ENCODE measurements at places on chromosomes 7 and 10. TPM values are rescaled to one million over a fixed set of nuclear protein-coding genes. Genes with fewer than 3 reads are reported as not detected.

GRCh38 chr10:5665373-5666007 is 905 bp downstream of the ASB13 start:
- ATAC-seq, result no peak

- no peak for ATAC-seq
Observed at GRCh38 chr7:26413007-26413691, 121.5 kb downstream of the SNX10 start.

GRCh38 chr10:110682348-110682747 is 38.2 kb downstream of the RBM20 start:
- no peak for ATAC-seq

- no peak for ATAC-seq
Observed at GRCh38 chr10:21057436-21057835, 160.3 kb upstream of the NEBL start.

DNA sequence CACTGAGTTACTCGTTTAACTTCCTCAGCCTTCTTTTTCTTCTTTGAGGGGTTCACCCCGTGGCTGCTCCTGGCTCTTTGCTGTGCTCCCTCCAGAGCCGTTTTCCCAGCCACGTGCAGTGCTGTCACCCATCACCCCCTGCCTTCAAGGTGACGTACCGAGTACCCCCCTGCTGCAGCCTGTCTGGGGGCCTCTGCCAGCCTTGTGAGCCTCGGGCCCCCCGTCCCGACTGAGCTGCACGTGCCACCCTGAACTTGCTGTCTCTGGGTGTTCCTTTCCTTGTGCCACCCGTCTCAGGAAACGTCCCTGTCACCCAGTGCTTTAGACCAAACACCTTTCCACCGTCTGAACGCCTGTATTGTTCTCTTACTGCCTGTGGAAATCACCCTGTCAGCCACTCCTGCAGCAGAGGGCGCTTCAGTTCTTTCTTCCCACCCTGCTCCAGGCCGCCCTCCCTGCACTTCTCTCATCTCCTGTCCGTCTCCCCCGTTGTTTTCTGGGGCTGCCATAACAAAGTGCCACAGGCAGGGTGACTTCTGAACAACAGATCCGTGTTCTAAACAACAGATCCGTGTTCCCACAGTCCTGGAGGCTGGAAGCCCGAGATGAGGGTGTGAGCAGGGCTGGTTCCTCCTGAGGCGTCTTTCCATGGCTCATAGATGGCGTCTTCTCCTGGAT is 44.6 kb downstream of the WDR37 start:
- no peak for ATAC-seq

The CYP2E1 gene
- total RNA-seq, result 0.22 TPM

The WEE2 gene
- not detected for total RNA-seq

DNA sequence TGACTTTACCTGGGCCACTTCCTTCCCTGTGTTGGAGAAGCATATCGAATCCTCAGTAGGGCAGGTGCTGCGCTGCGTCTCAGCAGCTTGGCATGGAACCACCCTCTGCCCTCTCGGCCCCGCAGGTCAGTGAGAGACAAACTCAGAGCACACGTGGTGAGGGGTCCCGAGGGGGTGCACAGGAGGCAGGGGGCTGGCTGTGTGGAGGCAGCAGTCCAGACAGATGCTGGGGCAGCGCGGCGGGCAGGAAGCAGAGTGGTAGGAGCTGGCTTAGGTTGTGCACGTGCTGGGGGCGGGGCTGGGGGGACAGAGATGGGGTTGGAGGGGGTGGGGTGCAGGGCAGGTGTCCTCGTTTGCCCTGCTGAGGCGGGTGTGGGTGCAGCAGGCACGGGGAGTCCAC is 33.1 kb downstream of the NUB1 start:
- no peak for ATAC-seq

DNA sequence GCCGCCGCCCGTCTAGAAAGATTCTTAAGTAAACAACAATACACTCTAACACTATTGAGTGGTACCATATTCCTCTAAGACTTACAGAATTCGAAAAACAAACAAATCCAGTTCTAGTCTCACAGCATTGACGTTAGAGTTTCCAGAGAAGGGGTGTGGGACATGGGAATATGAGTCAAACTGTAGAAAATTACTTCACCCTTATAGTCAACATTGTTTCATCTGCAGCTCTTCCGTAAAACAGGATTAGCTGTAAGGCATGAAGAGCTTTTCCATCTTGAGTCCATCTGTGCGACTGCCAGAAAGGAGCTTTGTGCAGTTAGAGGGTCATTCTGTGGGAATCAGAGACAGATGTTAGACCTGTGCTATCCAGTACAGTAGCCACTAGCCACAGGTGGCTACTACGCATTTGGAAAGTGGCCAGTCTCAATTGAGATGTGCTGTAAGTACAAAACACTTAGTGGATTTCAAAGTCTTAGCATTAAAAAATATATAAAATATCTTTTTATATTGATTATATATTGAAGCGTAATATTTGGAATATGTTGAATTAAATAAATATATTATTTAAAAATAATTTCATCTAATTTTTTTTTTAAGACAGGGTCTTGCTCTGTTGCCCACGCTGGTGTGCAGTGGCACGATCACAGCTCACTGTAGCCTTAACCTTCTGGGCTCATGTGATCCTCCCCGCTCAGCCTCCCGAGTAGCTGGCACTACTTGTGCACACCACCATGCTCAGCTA is 79.8 kb upstream of the MPP7 start:
- ATAC-seq, result no peak

GRCh38 chr7:150968734-150969372 is 9.3 kb downstream of the KCNH2 start:
- no peak for ATAC-seq

The NPFFR1 gene
- not detected for total RNA-seq

The FAM131B gene
- 0.84 TPM for total RNA-seq

- ATAC-seq, result no peak
Observed at GRCh38 chr7:90738249-90738648, 142.1 kb downstream of the CDK14 start.

The IQUB gene
- total RNA-seq, result 8.1 TPM

GRCh38 chr10:18607503-18608378 is 43.6 kb downstream of the NSUN6 start:
- ATAC-seq, result no peak

The OR2A1 gene
- total RNA-seq, result not detected

- no peak for ATAC-seq
Observed at GRCh38 chr7:88789480-88790064, 6.0 kb downstream of the TEX47 start.
